NCI-H1436 treated with DMSO at 0.1 percent for 48 hours (cell line): ENCODE measurements at places on chromosomes 16 and 17.

DNA sequence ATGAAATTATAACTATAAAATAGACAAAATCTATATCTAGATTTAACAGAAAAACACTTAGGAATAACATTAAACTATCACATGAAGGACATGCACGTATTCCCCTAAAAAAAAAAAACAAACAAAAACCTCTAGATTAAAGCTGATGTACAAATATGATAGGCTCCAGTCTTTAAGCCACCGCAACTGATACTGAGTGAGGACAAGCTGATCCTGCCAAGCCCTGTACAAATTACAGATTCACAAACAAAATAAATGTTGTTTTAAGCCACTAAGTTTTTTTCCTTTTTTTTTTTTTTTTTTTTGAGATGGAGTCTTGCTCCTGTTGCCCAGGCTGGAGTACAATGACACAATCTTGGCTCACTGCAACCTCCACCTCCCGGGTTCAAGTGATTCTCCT lies 35.3 kb downstream of the SMURF2 start:
- no peak for DNase-seq

DNA sequence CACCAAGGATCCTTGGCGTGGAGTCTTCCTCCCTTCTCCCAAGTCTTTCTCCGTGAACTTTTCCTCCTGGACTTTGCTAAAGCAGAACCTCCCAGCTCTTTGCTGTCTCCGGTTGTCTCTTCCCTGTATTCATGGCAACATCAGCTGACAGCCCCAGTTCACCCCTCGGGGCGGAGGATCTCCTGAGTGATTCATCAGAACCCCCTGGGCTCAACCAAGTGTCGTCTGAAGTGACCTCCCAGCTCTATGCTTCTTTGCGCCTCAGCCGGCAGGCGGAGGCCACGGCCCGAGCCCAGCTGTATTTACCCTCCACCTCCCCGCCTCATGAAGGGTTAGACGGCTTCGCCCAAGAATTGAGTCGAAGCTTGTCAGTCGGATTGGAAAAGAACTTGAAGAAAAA lies 943 bp downstream of the CNTROB start:
- no peak for DNase-seq

- no peak for DNase-seq
Measured at GRCh38 chr17:12719948-12720347, 54.3 kb downstream of the MYOCD start.

- DNase-seq = no peak
Measured at GRCh38 chr16:747978-748746, 7.4 kb upstream of the CIAO3 start.

GRCh38 chr17:19780846-19781245 lies 32.7 kb upstream of the ALDH3A1 start:
- no peak for DNase-seq

DNA sequence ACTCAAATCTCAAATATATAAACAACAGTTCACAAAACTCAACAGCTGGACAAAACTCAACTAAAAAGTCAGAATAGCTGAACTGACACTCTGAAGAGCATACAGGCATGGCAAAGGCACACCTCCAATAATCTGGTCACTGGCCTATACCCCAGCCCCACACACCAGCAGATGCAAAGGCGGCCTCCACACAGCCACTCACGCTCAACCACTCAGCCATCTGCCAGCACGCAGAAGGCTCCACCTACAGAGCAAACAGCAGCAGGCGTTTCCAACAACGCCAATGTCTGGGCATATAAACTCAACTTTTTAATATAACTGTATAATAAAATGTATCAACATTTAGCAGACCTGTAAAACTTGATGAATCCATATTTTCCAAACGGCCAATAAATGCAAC lies 17.2 kb downstream of the USP7 start:
- no peak for DNase-seq

GRCh38 chr16:14199199-14199598 lies 128.1 kb downstream of the MRTFB start:
- DNase-seq = no peak

DNA sequence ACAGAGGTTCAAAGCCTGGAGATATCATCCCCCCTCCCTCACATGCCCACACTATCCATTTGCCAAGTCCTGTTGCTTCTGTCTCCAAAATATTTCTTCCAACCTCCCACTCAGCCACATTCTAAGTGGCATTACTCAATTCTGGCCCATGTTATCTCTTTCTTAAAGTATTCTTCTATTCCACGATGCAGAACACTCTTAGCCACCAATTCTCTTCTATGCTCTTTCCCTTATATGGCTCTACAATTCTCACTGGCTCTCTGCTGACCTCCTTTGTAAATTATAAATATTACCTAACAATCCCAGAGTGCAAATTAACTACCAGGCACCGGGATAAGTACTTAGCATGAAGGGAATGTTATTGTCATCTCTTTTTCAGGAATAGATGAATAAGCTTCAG lies 82.4 kb downstream of the KCNJ2 start:
- DNase-seq = no peak

DNA sequence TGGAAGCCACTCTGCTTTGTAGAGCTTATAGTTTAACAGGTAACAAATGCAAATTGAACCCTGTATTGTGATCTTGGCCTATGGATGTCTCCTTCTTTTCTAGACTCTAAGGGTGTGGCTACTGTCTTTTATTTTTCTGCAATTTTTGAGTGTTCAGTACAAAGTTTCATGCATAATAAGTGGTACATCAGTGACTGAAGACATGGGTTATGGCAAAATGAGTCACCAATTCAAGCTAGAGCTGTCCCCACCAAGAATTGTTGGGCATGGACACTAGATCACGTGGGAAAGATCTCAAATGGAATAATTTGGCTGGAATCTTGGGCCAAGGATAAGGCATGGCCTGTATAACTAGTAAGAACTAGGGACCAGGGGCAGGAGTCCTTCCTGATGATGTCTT lies 228.4 kb upstream of the N4BP1 start:
- DNase-seq = no peak

DNA sequence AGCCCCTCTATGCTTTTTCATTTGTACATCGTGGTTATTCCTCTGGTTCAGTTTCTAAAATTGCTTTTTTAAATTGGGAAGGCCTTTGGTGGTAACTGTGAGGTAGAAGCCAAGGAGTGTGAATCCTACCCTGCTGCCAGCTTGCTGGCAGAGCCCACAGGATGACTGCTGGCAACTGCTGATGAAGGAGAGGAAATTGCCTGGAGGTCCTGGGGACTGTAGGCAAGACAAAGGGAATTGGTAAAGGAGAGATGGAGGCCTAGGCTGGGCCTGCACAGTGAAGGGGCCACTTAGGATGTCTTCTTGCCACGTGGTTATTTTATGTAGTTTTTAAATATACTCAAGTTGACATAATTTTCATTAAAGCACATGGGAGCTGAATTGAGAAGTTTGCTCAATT lies 15.8 kb downstream of the C17orf58 start:
- no peak for DNase-seq

GRCh38 chr16:10256784-10257641 lies 74.8 kb upstream of the GRIN2A start:
- no peak for DNase-seq

- DNase-seq = no peak
Measured at GRCh38 chr17:77217566-77217965, 76.8 kb downstream of the SEC14L1 start.

- no peak for DNase-seq
Measured at GRCh38 chr16:9820476-9821246, 361.6 kb downstream of the GRIN2A start.

GRCh38 chr16:29983420-29984136 lies 9.9 kb downstream of the TAOK2 start:
- DNase-seq = no peak

DNA sequence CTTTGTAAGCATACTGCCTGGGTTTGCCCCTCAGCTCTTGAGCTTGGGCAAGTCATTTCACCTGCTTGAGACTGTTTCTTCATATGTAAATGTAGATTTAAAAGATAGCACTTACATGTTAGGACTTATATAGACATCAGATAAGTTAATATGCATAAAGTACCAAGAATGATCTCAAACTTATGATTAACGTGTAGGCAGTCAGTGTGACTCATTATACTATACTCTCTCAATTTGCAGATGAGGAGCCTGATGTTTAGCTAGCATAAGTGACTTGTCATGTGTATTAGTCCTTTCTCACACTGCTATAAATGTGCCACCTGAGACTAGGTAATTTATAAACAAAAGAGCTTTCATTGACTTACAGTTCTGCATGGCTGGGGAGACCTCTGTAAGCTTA lies 690.5 kb downstream of the KCNJ2 start:
- peak; percentile 72 for DNase-seq

GRCh38 chr16:3674513-3675295 lies 20.2 kb downstream of the DNASE1 start:
- DNase-seq = no peak

- DNase-seq = no peak
Measured at GRCh38 chr17:36505171-36505570, 18.7 kb downstream of the ZNHIT3 start.

DNA sequence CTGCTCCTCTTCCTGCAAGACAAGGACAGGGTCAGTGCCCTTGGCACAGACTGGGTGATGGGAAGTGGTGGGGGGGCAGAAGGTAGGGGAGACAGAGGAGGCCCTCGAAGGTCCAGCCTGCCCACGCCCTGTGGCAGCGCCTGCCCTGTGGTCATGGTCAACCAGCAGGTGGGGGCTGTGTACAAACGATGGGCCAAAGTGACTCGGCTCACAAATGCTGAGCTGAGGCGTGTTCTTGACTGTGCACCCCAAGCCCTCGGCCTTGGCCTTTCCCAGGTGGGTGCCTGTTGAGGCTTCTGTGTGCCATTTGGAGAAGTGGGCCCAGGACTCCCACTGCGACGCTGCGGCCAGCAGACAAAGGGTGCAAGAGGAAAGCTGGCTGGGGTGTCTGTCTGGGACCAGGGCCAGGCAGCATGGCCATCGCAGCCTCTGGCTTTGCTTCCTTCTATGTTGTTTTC lies 22.6 kb downstream of the MXRA7 start:
- DNase-seq = no peak

- no peak for DNase-seq
Measured at GRCh38 chr17:58267347-58268324, 13.1 kb downstream of the MPO start.

DNA sequence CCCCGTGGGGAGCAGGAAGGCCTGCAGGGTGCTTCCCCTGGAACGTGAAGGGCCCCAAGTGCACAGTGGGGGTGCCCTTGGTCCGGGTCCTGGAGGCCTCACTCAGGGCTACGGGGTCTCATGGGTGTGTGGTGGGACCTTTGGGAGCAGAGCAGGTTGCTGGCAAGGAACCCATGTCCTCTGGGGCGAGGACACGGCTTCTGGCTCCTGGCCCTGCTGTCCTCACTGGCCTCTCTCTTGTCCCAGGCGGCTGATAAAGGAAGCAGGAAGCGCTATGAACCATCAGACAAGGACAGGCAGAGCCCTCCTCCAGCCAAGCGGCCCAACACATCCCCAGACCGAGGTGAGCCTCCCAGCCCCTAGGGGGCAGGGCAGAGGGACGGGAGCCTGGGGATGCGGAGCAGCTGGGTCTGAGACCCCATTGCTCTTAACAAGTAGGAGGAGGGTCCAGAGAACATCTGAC lies 9.8 kb upstream of the IL17C start:
- no peak for DNase-seq

DNA sequence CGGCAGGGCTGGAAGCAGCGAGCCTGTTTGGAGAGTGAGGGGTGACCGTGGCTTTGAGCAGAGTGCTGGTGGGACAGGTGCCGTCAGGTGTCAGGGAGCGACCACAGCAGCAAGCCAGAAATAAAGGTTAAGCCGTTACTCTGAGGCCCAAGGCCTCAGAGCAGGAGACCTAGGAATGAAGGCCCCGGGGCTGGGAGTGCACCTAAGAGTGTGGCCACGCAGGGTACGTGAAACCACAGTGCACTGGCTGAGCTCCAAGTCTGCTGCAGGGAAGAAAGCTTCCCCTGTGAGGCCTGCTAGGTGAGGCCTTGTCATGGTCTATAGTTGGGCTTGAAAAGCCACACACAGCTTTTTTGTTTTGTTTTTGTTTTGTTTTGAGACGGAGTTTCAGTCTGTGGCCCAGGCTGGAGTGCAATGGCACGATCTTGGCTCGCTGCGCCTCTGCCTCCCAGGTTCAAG lies 8.7 kb downstream of the CLUAP1 start:
- DNase-seq = no peak

DNA sequence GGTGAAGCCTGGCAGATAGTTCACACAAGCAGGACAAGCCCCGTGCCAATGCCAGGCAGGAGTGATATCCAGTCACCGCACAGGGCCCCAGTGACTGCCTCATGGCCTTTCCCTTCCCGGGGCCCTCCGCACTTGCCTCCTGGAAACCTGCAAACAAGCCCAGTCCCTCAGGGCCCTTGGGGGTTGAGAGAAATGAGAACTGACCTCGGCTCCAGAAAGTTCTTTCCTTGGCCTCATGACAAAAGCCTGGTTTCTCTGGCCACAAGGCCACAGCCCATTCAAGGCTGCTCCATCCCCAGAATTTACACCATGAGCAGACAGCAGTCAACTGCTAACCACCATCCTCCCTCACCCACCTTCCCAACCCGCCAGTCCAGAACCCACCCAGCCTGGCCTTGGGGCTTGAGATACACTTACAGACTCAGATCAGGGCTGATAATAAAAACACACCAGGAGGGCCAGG lies 77.6 kb downstream of the CCDC182 start:
- no peak for DNase-seq
